Fibroblast of villous mesenchyme (primary cell): ENCODE measurements at places on chromosomes 5 and 9.
A peak's percentile ranks its signal among the peaks of the same experiment; 100 is the strongest.

DNA sequence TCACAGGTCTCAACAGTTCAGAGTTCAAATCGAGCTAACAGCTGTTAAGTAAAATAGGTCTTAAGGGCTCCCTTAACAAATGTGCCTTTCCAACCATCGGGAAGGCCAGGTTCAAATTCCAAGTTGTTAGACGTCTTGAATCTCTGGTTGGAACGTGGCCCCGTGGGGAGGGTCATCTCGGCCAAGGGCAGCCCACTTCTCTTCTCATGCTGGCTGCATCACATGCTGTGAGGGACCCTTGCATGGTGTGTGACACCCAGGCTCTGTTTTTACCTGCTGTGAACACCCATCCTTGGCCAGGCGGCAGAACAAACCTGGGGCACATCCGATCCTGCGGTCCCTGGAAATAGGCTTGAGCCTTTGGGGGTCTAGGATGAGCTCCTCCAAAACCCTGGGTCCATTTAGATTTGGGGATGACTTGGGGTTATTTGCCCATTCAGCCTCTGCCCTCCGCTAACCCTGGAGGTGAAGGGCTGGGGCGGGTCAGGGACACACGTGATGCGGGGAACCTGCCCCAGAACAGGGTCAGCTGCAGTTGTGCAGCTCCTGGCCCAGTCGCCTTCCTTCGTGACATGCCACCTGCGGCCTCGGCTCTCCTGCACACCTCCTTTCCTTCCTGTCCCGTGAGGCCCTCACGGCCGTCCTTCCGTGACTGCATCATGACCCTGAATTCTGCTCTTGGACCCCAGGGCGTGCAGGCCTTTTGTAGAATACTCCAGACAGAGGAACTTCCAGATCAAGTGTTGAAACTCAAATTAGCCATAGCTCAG is 45.9 kb downstream of the BOD1 start:
- DNase-seq = no peak

GRCh38 chr9:83511051-83511450 is 27.1 kb downstream of the FRMD3 start:
- DNase-seq = peak; percentile 8

GRCh38 chr5:130092991-130093390 is 188.7 kb downstream of the CHSY3 start:
- DNase-seq = no peak

DNA sequence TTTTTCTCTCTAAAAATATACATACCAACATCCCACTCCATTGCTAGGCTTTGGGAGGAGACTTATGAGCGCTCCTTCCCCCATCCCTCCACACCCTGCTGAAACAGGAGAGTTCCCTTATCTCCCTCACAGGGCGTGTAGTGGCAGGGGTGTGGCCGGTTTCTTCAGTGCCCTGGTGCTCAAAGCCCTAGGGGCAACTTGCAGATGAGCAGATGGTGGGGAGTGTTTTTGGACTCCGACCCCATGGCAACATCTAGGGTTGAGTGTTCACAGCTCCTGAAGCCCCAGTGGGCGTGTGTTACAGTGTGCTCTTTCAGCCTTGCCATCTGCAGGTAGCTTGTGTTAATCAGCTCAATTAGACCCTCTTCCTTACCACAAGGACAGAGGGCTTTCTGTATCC is 409.5 kb downstream of the MAT2B start:
- no peak for DNase-seq

DNA sequence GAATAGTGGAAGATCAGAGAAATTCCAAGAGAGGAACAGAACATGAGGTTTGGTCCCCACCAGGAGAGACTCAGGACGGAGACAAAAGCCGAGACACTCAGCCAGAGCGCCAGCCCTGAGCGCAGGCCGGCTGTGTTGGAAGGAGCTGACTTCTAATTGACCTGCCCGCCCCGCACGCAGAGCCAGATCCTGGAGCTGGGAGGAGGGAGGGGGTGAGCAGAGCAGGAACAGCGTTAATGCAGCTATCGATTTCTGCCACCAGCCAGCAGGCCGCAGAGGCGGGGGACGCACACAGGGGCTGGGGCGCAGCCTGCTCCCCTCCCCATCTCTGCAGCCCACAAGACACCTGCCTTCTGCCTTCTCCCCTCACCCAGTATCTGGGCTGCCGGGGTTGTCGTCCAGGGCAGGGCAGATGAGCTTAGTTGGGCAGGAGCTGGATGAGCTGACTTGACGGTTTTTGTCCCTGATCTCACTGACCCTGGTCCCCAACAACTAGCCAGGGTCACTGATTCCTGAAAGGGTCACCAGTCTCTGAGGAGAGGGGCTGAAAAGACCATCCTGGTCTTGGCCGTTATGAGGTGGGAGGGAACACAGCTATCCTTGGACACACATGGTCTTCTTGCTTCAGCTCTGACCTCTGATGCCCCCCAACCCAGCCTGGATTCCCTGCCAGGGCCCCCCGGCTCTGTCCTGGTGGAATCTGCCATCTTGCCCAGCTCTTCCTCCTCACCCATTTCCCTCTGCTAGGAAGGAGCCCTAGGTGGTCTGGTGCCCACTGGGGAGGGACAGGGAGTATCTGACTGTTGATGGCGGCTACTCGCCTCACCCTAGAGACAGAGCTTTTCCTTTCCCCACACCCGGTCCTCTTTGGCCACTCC is 29.8 kb downstream of the CXXC5 start:
- DNase-seq = no peak

DNA sequence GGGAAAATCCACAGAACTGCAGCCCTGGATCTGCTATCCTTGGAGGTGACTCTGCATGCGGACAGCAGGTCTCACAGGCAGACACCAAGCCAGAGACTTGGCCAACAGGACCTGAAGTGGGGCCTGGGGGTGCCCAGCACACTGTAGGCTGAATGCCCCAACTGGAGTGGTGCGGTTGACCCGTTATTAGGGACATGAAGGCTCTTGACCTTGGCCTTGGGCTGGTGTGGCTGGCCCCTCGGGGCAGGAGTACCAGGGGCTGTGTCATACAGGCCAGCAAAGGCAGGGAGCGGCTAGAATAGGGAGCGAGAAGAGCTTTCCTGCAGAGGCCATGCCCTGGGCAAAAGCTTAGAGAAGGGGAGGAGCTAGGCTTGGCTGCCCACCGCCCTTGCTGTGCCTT is 153.2 kb upstream of the MVB12B start:
- DNase-seq = no peak

DNA sequence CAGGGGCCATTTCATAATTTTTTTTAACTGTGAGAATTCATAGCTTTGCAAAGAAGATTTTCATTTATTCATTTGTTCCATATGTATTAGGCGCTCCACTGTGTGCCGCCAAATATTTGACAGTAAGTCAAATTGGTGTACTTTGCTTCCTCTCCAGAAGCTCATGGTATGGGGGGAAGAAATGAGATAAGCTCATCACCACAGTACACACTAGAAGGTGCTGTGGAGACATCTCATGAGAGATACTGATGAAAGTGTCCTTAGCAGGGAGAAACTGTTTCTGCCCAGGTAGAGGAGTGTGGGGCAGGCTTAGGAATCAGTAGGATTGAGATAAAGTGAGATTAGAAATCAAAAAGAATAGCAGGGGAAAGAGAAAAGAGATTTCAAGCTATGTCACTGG is 136.2 kb downstream of the CDH6 start:
- no peak for DNase-seq

DNA sequence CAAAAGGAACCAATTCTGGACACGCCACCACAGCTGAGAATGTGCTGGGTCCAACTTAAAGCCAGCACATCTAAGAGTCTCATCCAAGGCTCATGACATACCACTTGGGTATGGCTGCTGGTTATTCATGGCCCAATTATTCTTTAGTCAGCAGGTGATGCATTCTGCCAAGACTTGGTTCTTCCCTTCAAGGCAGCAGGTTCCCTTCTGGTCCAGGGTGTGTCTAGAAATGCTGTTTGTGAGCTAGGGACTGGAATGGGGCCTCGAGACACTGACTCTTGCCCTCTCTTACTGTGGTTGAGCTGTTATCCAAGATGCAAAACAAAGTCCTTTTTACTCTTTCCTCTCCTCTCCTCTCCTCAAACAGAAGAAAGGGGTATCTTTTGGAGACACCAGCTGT is 522.6 kb downstream of the HINT1 start:
- DNase-seq = no peak

- no peak for DNase-seq
Observed at GRCh38 chr9:72462340-72462739, 59.1 kb upstream of the TMC1 start.

- DNase-seq = no peak
Observed at GRCh38 chr9:127758843-127759242, 19.6 kb downstream of the SH2D3C start.

GRCh38 chr9:103530934-103531333 is 535.8 kb downstream of the CYLC2 start:
- no peak for DNase-seq

DNA sequence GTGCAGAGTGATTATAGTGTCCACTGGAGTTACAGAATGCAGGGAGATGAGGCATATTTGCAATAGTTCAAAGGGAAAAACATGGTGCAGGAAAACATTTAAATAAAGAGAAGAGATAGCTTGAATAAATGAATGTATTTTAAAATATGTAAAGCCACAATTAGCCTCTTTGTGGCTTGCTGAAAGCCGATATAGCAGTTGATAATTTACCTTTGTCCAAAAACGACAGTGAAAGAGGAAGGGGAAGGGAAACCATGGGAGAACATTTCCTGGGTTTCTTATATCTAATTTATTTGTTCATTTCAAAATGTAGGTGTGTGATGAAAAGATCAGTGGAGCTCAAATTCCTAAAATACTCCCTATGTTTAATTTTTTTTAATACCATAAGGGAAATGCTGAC is 156.1 kb downstream of the DENND1A start:
- DNase-seq = no peak

DNA sequence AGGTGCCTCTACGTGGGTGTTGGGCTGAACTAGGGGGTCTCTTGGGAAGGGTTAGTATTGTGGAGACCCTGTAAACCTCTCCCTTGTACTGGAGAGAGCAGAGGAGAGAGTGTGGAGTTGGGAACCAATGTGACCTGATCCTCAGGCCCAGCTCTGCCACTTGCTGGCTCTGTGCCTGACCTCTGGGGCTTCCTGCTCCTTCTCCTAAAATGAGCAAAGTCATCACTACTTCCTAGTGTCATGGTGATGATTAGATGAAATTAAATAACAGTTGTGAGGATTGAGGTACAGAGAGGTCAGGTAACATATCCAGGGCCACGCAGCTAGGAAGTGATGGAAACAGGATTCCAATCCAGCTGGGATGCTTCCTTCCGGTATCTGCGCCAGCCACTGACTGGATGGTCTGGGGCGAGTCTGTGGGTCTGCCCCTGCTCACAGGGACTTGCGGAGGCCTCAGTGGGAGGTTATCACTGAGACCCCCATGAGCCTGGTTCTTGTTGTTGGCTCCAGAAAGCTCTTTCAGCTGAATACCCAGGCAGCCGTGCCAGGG is 9.2 kb downstream of the GALNT10 start:
- DNase-seq = no peak

- DNase-seq = no peak
Observed at GRCh38 chr5:61748121-61748520, 416.1 kb downstream of the ZSWIM6 start.

DNA sequence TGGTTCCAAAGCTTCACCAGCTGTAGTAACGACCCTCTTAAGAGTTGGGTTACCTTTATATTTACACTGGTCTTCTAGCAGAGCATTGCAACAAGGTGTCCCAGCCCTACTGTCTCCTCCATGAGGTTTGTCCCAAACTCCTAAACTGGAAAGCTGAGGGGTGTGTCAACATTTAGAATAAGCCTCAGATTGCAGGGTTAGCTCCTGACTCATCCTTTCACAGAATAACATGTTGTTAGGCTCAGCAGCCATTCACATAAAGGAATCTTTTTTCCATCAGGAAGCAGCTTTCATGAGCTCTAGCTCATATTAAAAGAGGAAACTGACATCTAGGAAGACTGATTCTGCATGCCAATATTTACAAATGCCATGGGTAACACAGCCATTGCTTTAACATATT is 238.7 kb downstream of the EFNA5 start:
- DNase-seq = peak; percentile 38

DNA sequence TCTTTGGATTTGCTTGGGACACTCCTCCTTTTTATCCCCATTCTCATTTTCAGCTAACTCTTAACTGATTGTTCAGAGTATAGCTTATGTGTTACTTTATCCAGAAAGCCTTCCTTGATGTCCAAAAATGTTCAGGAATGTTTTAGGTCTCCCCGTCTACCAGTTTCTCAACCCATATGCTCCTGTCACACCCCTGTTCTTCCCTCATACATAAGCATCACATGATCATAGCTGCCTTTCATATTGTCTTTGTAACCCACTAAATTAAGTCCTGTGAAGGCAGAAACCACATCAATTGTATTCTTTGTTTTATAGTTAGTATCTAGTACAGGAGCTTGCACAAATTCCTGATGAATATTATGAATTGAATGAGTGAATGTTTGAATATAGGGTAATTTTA is 321.9 kb upstream of the ACTBL2 start:
- no peak for DNase-seq

- DNase-seq = no peak
Observed at GRCh38 chr5:68332556-68332955, 117.0 kb downstream of the PIK3R1 start.

GRCh38 chr5:34534523-34535103 is 121.5 kb upstream of the RAI14 start:
- DNase-seq = peak; percentile 90

DNA sequence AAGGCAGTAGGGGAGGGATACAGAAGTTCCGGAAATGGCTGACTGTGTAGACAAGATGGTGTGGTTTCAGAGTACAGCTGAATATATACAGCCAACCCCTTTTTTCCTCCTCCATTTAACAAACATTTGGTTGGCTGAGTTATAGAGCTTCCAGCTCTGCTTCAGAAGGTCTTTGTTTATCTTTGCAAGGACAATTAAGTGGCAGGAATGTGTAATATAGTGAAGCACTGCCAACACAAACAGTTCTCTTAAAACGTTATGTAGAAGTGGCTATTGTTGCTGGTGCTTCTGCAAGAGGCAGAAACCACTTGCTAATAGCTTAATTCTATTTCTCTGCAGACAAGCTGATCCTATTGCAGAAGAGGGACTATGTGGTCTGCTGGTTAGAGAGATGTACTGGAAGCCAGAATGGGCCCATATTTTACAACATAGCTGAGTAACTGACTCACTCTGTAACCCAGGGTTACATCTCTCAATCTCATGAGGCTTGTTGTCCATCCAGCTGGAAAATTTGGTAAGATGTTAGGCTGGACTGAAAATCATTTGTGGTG is 62.7 kb upstream of the OSMR start:
- peak; percentile 93 for DNase-seq

- peak; percentile 60 for DNase-seq
Observed at GRCh38 chr5:173618927-173619519, 2.6 kb upstream of the BOD1 start.

GRCh38 chr5:72288924-72289323 is 31.1 kb downstream of the MRPS27 start:
- DNase-seq = no peak
